ENCODE measurements at places on chromosomes 11 and 22.
A peak's percentile ranks its signal among the peaks of the same experiment; 100 is the strongest.

- DNase-seq: no peak
Measured at GRCh38 chr11:99708928-99709672, 688.4 kb downstream of the CNTN5 start.

- DNase-seq: no peak
Measured at GRCh38 chr11:125176866-125177265, 12.3 kb downstream of the PKNOX2 start.

- DNase-seq: no peak
Measured at GRCh38 chr22:33012833-33013450, 45.2 kb downstream of the SYN3 start.

DNA sequence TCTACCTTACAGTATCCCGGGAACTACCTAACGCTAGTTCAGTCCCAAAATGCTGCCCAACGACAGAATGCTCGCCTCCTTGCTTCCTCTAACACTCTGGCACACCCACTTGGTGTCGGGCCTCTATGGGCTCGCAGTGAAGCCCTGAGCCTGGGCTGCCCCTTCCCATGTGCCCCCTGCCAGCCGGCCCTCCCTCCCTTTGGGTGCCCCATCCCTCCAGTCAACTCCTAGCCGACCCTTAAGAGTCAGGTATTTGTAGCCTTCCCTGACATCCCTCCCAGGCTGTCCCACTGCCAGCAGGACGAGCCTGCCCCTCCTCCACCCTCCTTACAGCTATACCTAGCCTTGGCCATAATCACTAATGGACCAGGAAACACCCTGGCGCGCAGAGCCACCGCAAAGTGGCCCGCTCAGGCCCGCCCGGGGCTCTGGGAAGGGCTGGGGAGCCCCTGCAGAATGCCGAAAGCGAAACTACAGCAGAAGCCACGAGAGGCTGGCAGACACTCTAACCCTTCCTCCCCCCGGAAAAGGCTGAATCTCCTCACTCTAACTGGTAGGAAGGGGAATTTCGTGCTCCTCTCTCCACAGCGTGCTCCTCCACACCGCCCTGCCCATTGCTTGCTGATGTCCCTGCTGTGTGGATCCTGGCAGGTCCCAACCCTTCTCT lies 8.2 kb downstream of the CBX7 start:
- peak; percentile 65 for DNase-seq

- DNase-seq: peak; percentile 49
Measured at GRCh38 chr22:38352436-38352835, 35.2 kb upstream of the CSNK1E start.

GRCh38 chr11:74949753-74950137 lies 679 bp downstream of the SPCS2 start:
- DNase-seq: no peak

GRCh38 chr22:19612866-19613572 lies 88.8 kb upstream of the CLDN5 start:
- DNase-seq: no peak

- no peak for DNase-seq
Measured at GRCh38 chr22:40436505-40437431, 66.4 kb downstream of the SGSM3 start.

GRCh38 chr22:19818324-19819207 lies 36.1 kb downstream of the GNB1L start:
- DNase-seq: no peak

GRCh38 chr11:113308601-113309000 lies 5.8 kb upstream of the TTC12 start:
- DNase-seq: no peak

- DNase-seq: no peak
Measured at GRCh38 chr11:125649465-125650166, 24.7 kb downstream of the CHEK1 start.

GRCh38 chr11:104118105-104118744 lies 45.7 kb downstream of the PDGFD start:
- DNase-seq: no peak

DNA sequence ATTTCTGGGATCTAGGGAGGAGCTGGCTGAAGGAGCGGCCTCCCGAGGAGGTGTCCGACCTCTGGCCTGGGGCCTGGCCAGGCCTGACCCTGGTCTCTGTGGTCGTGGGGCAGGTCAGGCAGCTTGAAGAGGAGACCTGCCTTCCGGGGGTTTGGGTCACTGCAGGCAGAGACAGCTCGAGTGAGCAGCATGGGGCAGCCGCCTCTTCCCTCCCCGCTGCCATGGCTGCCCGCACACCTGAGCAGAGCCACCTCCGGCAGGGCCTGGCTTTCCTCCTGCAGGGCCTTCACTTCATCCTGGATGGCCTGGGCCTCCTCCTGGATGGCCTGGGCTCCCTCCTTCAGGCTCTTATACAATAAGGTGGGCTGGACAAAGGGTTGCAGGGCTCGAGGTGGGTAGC lies 8.0 kb upstream of the NAALADL1 start:
- no peak for DNase-seq

- no peak for DNase-seq
Measured at GRCh38 chr11:11843211-11843621, 1.4 kb downstream of the USP47 start.

- no peak for DNase-seq
Measured at GRCh38 chr11:92153542-92153941, 71.1 kb upstream of the FAT3 start.

DNA sequence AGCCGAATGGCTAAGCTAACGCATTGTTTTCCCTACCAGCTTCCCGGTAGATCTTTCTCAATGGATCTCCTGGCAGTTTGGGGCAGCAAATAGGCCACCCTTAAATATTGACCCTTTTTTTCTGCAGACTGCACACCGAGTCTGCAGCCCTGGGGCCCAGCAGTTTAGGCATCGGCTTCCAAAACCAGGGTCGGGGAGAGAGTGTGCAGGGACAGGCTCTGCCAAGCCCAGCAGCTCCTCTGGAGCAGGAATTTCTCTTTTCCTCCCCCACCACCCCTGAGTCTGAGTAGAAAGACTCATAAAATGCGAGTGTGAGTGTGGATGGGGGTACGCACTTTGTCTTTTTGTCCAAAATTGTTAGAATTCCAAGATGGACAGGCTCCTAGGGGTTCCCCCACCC lies 113.2 kb downstream of the FEZ1 start:
- no peak for DNase-seq

GRCh38 chr22:39240831-39241793 lies 3.7 kb downstream of the PDGFB start:
- no peak for DNase-seq

- DNase-seq: no peak
Measured at GRCh38 chr11:76252631-76253070, 46.3 kb upstream of the WNT11 start.

GRCh38 chr11:97414801-97415200 lies 1025.0 kb downstream of the JRKL start:
- no peak for DNase-seq

DNA sequence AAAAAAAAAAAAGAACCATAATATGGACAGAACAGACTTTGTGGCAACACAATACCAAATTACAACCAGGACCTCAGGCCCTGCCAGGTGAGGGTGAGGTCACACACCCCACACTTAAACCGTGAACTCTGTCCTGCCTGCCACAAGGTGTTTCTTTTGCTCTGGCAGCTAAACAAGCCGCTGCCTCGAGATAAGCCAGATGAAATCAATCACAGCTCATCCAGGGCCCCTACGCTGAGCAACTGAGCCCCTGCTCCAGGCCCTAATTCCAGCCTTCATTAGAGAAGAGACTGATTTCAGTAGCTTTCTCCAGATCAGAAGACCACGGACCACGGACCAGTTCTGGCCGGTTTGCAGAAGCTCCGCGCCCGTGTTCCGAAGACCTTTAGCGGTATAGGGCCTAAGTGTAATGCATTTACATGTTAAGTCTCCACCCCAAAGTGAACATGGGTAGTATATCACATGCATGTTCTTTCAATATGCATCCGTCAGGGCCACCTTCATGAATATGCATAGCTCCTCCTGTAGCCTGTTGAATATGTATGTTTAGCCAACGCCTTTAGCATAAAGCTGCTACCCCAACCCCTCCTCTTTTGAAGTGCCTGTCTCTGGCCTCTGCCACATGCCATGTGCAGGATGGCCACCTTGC lies 14.8 kb upstream of the RAC2 start:
- no peak for DNase-seq

DNA sequence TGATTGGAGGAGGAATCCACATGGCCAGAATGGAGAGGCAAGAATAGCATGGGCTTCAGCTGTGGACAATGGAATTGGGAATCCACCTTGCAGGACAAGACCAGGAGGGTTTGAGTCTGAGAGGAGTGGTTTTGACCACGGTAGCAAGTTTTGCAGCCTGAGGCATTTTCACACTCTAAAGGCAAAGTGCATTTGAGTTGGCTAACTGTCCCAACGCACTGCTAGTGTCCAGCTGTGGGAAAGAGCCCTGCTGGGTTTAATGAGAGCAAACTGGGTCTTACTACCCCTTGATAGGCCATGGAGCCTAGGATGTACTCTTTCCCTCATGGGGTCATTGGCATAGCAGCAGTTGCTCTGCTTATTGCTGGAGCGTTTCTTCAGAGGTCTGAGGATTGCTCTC lies at the start of gene OR5B2:
Gene OR5B2, minus strand, starts transcription at position 101 of the 400 bp plus-strand sequence. CDS start 4,860 bp downstream, outside the sequence.
- no peak for DNase-seq

DNA sequence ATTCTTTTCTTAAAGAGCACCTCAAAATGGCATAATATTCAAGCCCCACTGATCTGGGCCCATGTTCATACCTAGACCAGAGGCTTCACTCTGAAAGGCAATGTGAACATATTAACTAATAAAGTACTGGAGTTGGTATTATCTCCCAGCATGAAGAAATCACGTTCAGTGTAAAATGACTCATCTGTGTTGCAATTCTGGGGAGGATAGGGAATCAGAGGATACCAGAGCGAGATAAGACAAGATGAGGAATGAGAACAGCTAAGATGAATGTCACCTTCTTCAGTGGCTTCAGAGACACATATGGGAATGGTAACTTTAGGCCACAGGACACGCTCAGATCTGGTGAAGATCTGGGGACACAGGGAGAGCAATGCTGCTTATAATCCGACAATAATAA lies 121.1 kb downstream of the NTM start:
- DNase-seq: no peak

GRCh38 chr11:33062137-33062536 lies 22.8 kb downstream of the TCP11L1 start:
- no peak for DNase-seq

- peak; percentile 18 for DNase-seq
Measured at GRCh38 chr22:38132136-38132535, 21.7 kb upstream of the BAIAP2L2 start.

GRCh38 chr11:74487875-74488274 lies 5.6 kb downstream of the LIPT2 start:
- DNase-seq: no peak

- DNase-seq: no peak
Measured at GRCh38 chr11:17771841-17772401, 37.3 kb downstream of the KCNC1 start.

DNA sequence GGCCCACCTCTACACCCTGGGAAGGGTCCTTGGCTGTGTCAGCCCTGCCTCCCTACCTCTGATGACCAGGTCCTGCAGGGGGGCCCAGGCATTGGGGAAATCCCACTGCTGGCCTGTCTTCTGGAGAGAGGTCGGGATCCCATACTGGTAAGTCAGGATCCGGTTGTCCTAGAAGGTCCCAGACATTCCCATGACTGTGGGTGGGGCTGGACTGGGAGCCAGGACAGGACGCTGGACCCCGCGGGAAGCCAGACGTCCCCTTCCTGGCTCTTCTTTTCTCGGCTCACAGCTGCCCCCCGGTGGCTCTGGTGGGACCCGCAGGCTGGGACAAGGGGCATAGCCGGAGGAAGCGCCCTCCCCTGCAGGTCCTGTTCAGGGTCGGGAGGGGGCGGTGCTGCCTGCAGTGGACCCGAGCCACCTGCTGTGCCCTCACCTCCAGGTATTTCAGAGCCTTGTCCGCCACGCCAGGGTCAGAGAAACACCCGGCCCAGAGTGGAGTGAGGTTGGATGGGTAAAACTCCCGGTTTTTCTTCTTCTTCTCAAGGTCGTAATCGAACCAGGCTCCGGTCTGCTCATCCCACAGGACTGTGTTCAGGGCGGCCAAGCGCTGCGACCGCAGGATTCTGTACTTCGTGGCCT lies 20.0 kb downstream of the TREH start:
- peak; percentile 96 for DNase-seq

GRCh38 chr11:94199136-94200130 lies 70.8 kb downstream of the PANX1 start:
- DNase-seq: no peak

- no peak for DNase-seq
Measured at GRCh38 chr11:67646535-67647336, 3.8 kb downstream of the ACY3 start.

DNA sequence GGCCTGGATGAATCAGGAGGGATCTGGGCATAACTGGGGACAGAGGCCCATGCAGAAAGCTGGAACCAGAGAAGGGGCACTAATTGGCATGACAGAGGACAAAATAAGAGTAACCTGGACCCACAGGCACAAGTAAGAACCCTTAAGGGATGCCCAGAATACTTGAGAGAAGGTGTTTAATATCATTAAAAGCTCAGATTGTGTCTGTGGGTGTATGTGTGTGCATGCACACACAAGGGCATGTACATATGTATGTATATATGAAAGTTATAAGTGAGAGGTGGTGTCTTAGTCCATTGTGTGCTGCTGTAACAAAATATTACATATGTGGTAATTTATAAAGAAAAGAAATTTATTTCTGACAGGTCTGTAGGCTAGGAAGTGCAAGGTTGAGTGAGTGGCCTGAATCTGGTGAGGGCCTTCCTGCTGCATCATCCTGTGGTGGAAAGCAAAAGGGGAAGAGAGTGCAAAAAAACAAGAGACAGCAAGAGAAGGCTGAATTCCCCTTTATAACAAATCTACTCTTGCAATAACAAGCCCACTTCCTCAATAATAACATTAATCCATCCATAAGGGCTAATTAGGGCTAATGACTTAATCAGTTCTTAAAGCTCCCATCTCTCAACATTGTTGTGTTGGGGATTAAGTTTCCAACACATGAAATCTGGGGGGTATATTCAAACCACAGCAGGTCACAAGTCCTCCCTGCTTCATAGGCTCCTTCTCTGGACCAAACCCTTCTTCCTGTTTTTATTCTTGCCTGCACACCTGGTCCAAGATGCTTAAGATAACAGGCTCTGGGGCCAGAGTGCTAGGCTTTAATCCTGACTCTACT lies 68.3 kb upstream of the POU2AF2 start:
- no peak for DNase-seq

DNA sequence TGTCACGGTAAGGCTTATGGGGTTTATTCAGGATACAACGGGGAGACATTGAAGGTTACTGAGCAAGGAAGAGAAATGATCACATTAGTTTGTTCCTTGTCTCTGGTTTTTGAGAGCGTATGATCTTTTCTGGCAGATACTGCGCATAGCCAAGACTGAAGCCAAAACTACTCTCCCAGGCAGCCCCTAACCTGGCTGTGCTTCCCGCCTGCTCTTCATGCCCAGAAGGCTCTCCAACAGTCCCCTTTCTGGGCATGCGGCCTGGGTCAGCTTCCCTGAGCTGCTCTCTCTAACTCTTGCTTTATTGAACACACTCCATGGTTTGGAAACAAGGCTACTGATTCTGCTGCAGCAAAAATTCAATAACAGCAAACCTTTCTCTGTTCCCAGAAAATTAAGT lies 306.6 kb downstream of the BUD13 start:
- DNase-seq: no peak

GRCh38 chr22:18069041-18069440 lies 8.7 kb upstream of the PEX26 start:
- no peak for DNase-seq
